Ascending aorta (tissue), 2 donors: ENCODE measurements at places on chromosomes 7 and 10. TPM values are rescaled to one million over a fixed set of nuclear protein-coding genes. Genes with fewer than 3 reads are reported as not detected.

- peak overlapping the region; percentile 74 for H3K4me3 ChIP-seq
- no peaks in the 10 kb centered on the region for H3K27me3 ChIP-seq
- H3K36me3 ChIP-seq = no peaks in the 10 kb centered on the region
- peak; percentile 77 for DNase-seq
Observed at GRCh38 chr7:78018641-78019446, 220.3 kb downstream of the PHTF2 start.

DNA sequence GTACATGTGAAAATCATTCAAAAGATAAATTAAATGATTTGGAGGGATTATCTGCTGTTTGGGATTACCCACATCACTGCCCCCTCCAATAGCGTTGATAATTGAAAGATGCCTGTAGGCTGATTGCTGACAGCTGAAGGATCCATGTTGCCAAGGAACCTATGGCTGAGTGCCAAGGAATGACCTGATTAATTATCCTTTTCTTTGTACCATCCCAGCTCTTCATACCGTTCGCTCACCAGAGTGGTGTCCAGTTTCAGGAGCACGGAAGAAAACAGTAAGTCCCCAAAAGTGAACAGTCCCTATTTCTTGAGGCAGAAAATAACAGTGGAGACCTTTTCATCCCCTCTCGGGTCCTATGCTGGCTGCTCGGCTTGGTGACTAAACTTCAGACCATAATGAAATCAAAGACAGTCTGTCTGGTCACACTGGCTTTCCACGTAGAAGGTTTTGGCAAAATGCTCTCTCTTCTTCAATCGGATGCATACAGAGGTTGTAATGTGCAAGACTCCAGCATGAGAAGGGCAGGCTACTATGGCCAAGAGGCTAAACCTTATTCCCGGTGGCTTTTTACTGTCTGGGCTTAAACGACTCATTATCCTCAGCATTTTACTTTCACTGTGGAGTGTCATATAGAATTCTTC is 108.8 kb downstream of the SPAG6 start:
- no peaks in the 10 kb centered on the region for H3K36me3 ChIP-seq
- no peak overlapping the region for H3K27ac ChIP-seq
- DNase-seq = no peak
- no peak overlapping the region for H3K4me3 ChIP-seq
- H3K4me1 ChIP-seq = no peaks in the 10 kb centered on the region

GRCh38 chr10:16919121-16919982 is 102.1 kb upstream of the RSU1 start:
- no peak overlapping the region for H3K4me3 ChIP-seq
- no peaks in the 10 kb centered on the region for H3K4me1 ChIP-seq
- H3K27me3 ChIP-seq = no peaks in the 10 kb centered on the region

GRCh38 chr7:51310131-51310583 is 6.5 kb downstream of the COBL start:
- no peaks in the 10 kb centered on the region for H3K4me1 ChIP-seq
- no peaks in the 10 kb centered on the region for H3K27me3 ChIP-seq
- DNase-seq = no peak

GRCh38 chr10:104613406-104613805 is 27.7 kb upstream of the SORCS3 start:
- no peaks in the 10 kb centered on the region for H3K27me3 ChIP-seq
- no peak for DNase-seq
- no peak overlapping the region for H3K4me3 ChIP-seq
- no peaks in the 10 kb centered on the region for H3K36me3 ChIP-seq
- no peaks in the 10 kb centered on the region for H3K4me1 ChIP-seq
- H3K27ac ChIP-seq = no peak overlapping the region

- H3K27ac ChIP-seq = no peak overlapping the region
- no peak overlapping the region for H3K4me3 ChIP-seq
- H3K27me3 ChIP-seq = no peaks in the 10 kb centered on the region
- H3K4me1 ChIP-seq = no peaks in the 10 kb centered on the region
- no peaks in the 10 kb centered on the region for H3K36me3 ChIP-seq
Observed at GRCh38 chr7:37421861-37422500, 26.7 kb downstream of the ELMO1 start.

DNA sequence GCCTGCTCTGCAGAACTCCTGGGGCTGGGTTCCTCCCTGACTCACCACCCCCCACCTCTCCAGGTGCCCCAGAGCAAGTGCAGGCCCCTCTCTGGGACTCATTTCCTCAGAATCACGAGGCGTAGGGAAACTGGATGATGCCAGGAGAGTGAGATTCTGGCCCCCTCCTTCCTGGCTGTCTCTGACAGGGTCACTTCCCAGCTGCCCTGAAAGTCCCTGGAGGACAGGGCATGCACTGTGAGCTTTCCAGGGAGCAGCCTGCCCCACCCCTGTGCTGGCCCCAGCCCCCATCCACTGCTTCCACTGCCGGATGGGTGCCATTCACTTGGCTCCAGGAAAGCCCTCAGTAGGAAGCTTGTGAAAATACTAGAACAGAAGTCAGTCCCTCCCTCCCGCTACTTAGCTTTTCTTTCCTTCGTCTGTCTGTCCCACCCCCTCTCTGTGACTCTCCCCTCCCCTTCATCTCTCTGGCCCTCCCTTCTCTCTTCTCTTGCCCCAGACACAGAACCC is 10.4 kb downstream of the TACR2 start:
- peak overlapping the region; percentile 95 for H3K27ac ChIP-seq
- H3K4me1 ChIP-seq = peaks cover 26% of the 10 kb centered on the region
- H3K27me3 ChIP-seq = no peaks in the 10 kb centered on the region
- peak; percentile 83 for DNase-seq

Gene HOGA1
- 2.6 TPM for total RNA-seq

DNA sequence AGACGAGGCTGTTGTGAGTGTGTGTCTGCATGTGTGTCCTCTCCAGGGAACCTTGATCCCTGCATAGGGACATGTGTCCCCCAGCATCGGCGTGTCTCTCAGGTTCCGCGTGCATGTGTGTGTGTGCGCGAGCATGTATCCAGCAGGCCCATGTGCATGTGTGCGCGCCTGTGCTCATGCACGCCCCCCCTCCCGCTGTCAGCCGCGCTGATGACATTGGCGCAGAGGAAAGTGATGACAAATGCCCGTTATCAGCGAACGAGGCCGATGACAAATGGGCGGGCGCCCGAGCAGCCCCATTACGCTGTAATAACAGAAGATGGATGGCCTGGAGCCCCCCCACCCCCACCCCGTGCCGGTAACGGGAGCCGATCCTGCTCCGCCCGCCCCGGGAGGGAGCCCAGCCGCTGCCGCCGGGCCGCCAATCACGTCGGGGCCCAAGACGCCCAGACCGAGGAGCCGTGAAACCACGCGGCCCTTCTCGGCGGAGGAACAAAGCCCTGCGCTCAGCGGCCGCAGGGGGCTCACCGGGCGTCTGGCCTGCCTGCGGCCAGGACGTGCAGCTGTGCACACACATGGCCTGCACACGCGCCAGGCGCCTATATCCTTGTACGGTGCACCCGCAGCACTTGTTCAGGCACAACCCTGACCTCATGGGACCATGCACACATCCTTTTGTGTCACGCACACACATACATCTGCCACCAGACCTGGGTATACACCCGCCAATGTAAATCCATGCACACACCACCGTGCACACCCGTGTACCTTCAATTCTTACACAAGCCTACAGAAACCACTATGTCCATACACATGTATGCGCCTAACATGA is 21.5 kb downstream of the POLL start:
- no peak for DNase-seq
- H3K36me3 ChIP-seq = no peaks in the 10 kb centered on the region
- H3K4me3 ChIP-seq = peak overlapping the region; percentile 49
- H3K4me1 ChIP-seq = no peaks in the 10 kb centered on the region
